ENCODE measurements at places on chromosomes 4 and X. TPM values are rescaled to one million over a fixed set of nuclear protein-coding genes. Genes with fewer than 3 reads are reported as not detected.

- DNase-seq: no peak
Observed at GRCh38 chrX:12890467-12890866, 16.0 kb upstream of the TLR8 start.

DNA sequence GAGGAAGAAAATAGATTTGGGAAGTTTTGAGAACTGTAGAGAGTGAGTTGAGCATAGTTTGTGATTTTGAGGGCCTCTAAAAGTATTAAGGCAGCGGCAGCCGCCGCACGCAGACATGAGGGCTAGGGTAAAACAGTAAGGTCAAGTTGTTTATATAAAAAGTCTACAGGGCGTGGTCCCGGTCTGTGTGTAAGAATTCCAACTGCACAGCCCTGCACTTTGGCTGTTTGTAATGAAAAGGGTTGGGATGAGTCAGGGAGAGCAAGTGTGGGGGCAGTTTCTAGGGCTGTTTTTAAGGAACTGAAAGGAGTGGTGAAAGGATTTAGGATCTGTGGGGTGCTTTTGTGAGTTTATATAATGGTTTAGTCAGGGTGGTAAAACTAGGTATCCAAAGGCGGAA is 55.0 kb downstream of the BEX3 start:
- DNase-seq: no peak

GRCh38 chr4:156954587-156954986 is 17.0 kb downstream of the PDGFC start:
- DNase-seq: no peak

DNA sequence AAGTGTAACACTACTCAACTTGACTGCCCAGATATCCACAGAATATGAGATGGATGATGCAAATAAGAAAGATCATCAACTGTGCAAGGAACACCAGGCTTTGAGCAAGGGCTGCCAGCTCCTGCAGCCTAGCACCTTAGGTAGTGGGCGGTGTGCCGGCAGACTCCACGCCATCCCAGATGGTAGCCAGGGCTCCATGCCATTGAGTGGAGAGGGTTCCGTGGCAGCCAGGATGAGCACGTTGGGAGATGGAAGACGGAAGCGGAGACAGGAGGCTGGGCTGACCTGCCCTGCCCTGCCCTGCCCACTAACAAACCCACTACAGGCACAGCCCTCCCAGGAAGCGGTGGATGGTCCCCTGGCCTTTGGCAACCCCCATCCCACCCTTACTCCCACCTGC is 51.9 kb downstream of the TMPRSS11F start:
- DNase-seq: no peak

DNA sequence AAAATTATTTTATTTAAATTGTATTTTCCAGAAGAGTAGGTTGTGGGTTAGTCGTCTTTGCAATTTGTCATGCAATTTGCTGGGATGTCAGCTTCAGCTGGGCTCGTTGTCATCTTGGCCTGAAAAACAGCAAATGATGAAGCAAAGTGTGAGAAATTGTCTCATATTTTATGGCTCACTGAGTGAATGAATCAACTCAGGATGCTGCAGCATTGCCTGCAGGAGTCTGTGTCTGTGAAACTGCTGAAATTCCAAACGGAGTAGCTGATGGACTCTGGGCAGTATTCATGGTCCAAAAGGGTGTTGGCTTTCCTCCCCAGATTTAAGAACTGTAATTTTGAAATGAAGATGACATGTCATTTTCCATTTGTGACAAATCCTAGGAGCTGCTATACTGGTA is 37.2 kb downstream of the CXCL8 start:
- no peak for DNase-seq

DNA sequence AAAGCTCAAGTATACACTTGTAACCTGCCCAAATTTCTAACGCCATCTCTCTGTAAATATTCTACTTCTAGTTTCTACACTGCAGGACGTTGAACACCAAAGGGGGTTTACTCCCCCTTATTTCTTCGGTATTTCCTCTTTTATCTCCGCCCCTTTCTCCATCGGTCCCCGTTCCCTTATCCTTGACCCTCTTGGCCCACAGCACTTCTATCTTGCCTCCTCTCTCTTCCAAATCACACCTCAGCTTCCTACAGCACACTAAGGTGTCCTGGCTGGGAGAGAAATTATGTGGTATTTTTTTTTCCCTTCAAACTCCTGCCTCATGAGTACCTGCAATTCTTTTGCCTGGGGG is 715 bp downstream of the ZMAT1 start:
- no peak for DNase-seq

DNA sequence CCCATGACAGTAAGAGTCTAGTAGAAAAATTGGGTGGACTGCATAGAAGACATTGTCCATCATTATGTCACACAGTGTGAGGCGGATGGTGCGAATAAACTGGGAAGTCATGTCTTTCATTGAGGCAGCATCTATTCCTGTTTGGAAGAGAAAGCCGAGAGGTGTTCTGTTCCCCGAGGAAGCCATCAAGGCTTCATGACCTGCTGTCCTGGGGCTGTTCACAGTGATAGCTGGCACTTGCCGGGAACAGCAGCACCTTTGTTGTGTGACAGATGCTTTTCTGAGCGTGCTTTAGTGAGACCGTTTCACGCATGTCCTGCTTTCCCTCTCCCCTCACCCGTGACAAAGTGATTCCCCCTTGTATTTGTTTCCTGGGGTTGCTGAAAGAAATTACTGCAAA is 20.3 kb downstream of the RGS12 start:
- no peak for DNase-seq

DNA sequence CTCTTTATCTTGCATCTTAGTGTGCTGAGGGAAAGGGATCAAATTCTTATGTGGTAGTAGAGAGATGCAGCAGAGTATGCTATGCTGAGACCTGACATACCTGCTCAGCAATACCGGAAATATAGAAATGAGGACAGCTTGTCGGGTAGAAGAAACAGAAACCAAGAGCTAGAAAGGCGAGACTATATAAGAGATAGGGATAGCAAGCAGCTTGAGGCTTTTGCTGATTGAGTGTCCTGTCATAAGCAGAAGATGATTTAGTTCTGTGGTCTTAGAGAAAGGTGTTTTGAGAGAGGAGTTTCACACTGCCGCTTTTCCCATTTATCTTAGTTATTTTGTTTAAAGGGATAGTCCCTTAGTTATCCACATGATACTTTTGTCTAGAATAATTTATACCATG is 31.7 kb downstream of the USP9X start:
- no peak for DNase-seq

- DNase-seq: no peak
Observed at GRCh38 chrX:135951291-135951690, 22.5 kb downstream of the MMGT1 start.

DNA sequence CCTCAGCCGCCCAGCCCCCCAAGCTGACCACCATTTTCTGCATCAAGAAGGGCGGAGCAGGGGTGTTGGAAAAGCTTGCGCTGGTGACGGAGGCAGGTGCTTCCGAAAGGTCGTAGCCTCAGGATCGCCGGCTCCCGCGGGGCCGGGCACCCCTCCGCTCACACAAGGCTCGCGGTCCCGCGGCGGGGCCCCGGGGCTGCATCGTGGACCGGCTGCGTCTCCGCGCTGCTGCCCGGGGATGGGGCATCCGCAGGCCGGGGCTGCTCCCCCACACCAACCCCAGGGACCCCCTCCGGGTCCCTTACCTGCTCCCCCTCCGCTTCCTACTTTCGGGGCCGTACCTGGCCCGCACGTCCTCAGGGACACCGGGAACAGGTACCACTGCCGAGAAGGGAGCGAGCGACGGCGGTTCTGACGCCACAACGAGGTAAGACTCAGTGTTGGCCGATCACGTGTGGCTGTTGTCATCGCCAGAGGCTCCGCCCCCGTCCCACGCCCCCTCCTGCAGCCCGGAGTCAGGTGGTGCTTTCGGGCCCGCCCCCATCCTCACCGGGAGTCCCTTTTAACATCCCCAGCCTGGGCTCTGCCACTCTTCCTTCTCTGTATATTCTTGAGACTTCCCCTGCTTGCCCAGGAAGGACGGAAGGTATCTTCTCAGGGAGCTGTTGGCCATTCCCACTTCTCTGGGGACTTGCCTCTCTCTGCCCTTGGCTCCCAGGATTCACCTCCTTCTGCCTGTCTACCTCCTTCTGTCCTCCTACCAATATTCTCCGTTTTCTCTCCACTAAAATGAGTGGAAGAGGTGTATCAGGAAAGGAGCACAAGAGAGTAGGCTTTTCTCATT is at the start of gene BEX2:
TSS of gene BEX2 (minus strand) at position 436 of the 844 bp plus-strand sequence. CDS start 1,014 bp downstream, outside the sequence.
- DNase-seq: no peak

GRCh38 chr4:43353552-43353951 is 461.0 kb downstream of the GRXCR1 start:
- no peak for DNase-seq

DNA sequence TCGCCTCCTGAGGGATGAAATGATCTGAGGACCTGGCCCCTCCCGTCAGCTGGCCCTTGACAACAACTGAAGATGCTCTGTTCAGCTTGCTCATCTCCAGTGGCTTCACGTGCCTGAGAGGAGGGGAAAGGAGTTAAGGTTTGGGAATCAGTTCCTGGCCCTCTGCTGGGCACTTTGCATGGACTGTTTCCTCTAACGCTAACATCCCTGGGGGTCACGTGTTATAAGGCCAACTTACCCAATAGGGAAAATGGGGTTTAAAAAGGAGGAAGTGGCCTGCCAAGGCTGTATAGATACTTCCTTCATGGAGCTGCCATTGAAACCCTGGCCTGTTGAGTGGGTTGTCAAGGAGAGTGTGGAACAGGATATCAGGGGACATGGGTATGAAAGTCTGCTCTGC is 65.6 kb downstream of the OR13H1 start:
- DNase-seq: no peak

- DNase-seq: no peak
Observed at GRCh38 chrX:148259990-148260389, 240.4 kb upstream of the AFF2 start.

- DNase-seq: no peak
Observed at GRCh38 chr4:148926276-148927260, 484.4 kb upstream of the NR3C2 start.

DNA sequence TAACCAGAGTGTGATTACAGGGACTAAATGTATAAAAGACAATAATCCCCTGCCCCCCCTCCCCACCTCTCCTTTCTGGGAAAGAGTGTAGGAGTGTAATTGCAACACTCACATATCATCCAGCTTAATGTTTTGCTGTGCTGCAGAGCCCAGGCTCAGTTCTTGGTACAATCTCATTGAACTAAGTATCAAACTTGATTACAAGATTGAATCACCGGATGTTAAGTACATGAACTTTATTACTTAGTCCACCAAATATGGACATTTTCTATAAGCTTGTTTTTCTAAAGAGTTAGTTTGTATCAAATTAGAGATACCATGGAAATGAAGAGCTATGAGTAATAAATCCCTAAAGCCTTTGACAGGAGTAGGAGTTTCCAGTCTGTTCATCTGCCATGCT is 559.1 kb downstream of the ZNF674 start:
- DNase-seq: no peak

DNA sequence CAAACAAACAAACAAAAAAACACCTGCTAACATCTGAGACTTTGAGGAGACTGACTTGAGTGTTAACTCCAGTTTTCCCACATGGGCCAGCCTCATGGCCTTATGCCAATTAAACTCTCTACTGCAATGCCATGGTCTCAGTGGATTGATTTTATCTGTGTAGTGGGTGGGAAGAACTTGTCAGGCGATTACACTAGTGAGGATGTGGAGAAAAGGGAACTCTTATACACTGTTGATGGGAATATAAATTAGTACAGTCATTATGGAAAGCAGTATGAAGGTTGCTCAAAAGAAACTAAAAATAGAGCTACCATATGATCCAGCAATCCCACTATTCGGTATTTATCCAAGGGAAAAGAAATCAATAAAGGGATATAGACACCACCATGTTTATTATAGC is 12.8 kb upstream of the XIAP start:
- no peak for DNase-seq

- DNase-seq: no peak
Observed at GRCh38 chr4:120902925-120903324, 19.6 kb downstream of the PRDM5 start.

DNA sequence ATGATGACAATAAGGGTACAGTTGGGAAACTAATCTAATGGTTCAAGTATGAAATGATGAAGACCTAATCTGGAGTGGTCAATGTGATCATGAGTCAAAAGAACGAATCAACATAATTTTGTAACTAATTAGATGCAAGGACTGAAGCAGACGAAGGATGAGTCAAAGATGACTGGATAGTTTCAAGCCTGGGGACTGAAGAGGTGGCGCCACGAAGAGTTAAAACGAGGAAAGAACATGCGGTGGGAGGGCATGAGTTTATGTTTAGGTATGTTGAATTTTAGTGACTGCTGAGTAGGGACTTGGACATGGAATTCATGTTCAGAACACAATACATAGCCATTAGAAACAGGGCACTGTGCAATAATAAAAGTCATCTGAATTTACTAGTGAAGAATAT is 221.5 kb upstream of the FAM241A start:
- DNase-seq: no peak

- DNase-seq: no peak
Observed at GRCh38 chr4:47788126-47788525, 49.7 kb downstream of the CORIN start.

GPRASP2 gene
- total RNA-seq: 17.7 TPM

EPHA5 gene
- 0.22 TPM for total RNA-seq

PCDH7 gene
- total RNA-seq: 70.8 TPM

DRP2 gene
- total RNA-seq: not detected

RNF4 gene
- 29.7 TPM for total RNA-seq

Data from cardiac septum (tissue), 1 donor.